ENCODE measurements at places on chromosomes 1 and 21.

GRCh38 chr1:41226815-41227434 is 15.2 kb downstream of the SCMH1 start:
- DNase-seq: no peak

DNA sequence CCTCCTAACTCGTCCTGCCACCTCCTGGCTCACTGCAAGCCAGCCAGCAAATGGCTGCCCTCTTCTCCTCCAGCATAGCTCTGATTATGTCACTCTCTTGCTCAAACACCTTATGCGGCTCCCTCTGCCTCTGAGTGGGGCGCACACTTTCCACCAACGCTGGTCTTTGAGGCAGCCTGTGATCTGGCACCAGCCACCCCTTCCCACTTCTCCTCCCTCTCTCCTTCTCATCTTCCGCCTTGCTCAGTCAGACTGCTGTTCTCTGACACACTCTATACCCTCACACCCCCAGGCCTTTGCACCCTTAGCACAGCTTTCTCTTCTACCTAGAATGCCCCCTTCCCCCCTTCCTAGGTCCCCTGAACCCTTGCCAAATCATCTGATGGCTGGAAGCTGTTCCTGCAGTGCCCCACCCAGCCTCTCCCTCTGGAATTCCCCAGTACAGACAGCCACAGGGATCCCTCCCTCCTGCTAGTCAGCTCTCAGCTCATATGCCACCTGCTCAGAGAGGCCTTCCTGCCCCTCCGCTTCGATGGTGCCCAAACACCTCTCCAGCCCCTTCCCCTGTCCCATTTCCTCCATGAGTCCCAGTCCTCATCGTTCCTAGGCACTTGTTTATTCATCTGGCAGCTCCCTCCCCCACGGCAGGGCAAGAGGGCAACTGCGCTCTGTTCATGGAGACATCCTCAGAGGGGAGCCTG is 21.7 kb upstream of the PEF1 start:
- no peak for DNase-seq

DNA sequence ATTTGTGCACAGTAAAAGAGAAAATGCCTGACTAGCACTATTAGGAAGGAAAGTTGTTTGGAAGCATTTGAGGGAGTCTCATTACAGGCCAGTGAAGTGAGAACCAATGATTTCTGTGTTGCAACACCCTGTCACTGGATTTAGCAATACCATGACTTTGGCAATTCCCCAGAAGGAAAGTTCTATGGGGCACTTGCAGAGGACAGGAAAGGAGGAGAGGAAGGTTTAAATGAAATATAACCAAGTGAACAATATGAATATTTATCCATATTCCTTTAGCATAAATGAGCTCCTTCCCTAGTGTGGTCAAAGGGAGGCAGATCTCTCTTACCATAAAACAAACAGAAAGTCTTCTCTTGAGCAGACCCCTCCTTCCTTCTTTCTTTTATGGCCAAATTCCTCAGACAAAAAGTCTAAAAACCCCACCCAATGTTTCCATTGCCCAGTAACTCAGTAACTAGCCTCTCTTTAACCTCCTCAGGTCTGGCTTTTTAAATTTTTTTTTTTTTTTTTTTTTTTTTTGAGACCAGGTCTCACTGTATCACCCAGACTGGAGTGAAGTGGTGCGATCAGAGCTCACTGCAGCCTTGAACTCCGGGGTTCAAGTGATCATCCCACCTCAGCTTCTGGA is 5.5 kb downstream of the TLR5 start:
- DNase-seq: no peak

- DNase-seq: no peak
Observed at GRCh38 chr1:97904534-97904933, 16.3 kb downstream of the DPYD start.

DNA sequence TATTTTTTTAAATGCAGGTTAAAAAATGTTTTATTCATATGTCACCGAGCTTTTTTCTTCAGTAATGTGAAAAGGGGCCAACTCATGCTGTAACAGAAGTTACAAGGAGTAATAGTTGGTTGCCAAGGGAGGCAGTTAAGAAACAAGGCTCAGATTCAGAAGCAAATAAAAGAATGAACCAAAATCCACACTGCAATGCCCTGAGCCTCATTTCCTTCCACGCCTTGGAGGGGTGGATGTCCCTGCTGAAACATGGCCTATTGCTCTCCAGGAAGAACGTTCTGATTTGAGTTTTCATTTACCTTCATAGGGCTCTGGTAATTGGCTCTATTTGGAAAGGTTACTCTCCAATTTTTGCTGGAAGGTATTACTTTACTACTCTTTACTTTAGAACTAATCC is 24.4 kb downstream of the ALG14 start:
- no peak for DNase-seq
